ENCODE measurements at places on chromosomes 11 and 22.

GRCh38 chr11:87851234-87851633 lies 324.0 kb downstream of the RAB38 start:
- no peak for DNase-seq

DNA sequence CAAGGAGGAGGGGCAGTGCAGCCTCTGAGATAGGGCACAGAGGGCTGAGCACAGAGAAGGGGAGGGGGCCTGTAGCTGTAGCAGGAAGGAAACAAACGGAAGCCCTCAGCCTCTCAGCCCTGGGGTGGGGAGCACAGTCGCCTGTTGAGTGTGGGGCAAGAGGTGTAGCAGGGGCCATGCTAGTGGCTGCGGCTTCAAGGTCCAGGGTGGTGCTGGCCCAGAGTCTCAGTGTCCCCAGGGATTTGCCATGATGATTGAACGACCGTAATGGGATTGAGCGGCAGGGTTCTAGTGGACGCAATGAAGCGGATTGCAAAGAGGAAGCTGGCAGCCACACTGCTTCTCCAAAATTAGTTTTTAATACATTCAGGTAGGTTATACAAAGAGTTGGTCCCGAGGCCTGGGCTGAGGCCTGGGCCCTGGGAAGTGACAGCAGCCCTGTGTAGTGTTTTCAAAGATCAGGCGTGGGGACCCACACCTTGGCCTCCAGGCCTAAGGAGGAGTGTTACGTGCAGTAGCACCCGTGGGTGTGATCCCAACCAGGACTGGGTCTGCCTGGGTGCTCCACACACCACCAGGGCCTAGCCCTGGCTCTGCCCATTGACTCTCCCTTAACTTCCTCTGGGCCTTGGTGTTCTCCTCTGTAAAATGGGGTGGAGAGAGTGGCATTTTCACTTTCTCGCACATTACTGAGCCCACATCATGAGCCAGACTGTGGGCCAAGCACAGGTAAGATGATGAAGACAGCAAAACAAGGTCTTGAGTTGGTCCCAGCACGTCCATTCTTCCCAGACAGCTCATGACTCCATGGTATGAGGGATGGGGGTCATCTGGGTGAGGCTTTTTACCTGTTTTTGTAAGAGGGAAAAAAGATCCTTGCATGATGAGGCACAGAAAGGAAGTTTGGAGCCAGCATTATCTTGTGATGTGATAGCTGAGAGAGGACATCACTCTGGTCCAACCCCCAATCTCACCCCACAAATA lies 13.1 kb downstream of the LRRC32 start:
- DNase-seq, result no peak

- DNase-seq, result no peak
These were observed 14.8 kb downstream of the OR51B4 start for GRCh38 chr11:5286901-5287300.

DNA sequence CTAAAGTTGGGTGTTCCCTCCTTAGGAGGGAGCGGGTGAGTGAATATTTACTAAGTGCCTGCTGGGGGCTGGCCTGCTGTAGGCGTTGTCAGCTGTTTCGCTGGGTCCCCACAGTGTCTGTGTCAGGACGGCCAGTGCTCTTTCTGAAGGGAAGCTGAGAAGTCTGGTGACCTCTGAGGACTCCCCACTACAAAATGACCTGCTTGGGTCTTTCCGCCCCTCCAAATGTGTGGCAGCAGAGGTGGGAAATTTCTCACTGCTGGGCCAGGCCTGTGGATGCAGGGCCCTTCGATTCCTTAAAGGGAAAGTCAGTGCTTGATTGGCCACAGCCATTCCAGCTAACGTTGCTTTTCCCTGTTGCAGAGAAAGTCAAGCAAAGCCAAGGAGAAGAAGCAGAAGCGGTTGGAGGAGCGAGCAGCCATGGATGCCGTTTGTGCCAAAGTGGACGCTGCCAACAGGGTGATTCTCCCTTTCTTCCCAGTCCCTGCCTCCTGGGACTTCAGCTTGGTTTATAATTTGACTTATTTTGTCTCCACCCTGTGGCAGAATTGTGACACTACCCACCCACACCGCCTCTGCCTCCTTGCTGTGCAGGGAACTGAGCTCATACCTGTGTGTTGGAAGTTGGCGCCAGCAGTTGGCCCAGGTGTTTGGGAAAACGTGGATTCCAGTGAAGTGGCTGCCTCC lies 6.8 kb downstream of the NAA40 start:
- peak; percentile 87 for DNase-seq

DNA sequence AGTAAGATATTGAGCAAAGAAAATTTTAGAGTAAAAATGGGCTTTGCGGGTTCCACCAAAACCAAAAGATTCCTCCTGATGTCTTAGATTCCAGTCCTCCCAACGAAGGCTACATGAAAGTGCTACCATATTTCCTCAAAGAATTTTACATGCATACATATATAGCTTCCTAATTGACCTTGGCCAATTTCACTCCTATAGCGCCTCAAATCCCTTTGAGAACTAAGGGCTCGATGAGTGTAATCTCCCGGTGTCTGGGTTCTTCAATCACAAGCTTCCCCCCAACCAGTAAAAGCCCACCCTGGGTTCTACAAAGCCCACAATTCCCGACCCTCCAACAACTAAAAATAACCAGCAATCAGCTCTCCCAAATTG lies 1.2 kb downstream of the SIK3 start:
- DNase-seq, result peak; percentile 38

- DNase-seq, result no peak
These were observed 229.2 kb upstream of the MTNR1B start for GRCh38 chr11:92740276-92740675.

DNA sequence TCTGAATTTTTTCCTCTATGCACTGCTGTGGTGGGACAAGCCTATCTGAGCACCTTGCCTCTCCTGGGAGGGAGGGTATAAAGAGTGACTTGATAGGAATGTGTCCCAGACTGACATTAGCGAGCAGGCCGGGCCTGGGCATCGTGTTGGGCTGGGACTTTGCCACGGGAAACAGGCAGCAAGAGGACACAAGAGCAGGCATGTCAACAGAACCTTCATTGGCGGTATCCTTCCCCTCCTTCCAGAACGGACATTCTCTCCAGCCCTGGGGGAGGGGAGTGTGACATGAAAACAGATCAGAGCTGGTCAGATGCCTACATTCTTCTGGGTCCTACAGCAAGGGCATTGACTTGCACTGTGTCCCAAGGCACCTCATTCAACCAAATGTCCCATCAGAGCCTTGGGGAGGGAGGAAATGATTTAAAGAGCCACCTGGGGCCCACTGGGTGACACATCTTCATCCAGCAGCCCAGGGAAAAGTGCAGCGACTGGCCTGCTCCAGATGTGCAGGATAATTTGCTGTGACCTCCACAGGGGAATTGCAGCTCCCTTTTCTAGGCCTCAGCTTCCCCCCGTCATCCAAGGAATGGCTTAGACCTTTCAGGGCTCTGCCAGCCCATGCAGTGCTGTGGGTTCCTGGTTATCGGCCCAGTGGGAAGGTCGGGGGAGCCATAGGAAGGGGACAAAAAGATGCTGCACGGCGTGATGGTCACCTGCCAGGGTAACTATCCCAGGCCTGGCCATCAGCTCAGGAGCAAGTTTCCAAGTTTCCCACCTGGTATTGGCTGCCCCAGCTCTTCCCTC lies 21.8 kb upstream of the UVRAG start:
- DNase-seq, result no peak

DNA sequence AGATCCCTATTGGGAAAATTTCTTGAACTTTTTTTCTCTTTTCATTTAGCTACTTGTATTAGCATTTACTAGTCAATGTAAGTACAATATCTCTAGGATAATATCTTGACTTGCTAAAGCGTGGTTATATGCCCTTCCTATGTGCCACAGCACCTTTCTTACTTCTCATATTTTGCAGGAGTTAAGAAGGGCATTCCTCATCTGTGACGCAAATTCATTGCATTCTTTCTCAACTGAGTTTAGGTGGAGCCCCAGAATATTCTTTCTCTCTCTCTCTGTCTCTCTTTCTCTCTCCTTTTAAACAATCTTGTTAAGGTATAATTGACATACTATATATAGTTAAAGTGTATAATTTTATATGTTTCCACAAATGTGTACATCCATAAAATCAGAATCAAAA lies 266.1 kb downstream of the RAB38 start:
- no peak for DNase-seq

GRCh38 chr11:60972182-60973030 lies 926 bp downstream of the CD6 start:
- no peak for DNase-seq

GRCh38 chr22:24051028-24051427 lies 39.9 kb downstream of the CABIN1 start:
- no peak for DNase-seq

GRCh38 chr22:21022507-21022906 lies 7.5 kb downstream of the P2RX6 start:
- DNase-seq, result no peak

DNA sequence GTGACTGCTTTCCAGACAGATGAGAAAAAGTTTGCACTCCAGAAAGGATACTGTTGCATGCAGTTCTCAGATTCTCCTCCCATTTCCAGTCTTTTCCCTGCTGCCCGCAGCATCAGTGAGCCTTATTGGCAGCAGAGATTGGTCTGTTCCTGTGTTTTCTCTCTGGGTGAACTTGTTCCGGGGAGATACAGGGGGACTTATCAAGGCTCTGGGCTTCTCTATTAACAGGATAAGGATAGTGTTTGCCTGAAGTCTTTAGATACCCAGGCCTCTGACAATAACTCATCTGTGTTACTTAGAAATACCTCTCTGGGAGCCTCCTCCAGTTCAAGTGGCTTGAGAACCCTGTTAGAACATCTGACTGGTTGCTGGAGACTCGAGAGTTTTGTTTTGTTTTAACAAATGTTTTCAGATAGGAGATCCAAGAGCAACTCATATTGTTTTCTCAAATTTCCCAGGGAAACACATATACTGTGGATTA lies 154.7 kb downstream of the BLID start:
- DNase-seq, result no peak

DNA sequence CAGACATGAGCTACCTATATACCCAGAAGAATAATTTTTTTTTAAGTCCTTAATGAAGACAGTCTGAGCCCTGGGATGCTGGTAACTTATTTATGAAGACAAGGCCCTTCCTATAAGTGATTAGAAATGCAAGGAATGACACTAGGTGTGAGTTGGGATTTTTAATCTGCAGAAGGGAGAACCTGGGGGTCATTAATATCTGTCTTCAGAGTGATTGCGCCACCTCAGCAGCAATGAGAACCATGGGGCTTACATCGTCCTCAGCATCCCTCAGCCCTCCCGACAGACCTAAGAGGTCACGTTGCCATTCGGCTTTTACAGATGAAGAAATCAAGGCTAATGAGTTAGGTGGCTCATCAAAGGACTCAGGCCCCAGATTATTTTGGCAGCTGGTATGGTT lies 55.6 kb downstream of the MCM5 start:
- DNase-seq, result no peak

DNA sequence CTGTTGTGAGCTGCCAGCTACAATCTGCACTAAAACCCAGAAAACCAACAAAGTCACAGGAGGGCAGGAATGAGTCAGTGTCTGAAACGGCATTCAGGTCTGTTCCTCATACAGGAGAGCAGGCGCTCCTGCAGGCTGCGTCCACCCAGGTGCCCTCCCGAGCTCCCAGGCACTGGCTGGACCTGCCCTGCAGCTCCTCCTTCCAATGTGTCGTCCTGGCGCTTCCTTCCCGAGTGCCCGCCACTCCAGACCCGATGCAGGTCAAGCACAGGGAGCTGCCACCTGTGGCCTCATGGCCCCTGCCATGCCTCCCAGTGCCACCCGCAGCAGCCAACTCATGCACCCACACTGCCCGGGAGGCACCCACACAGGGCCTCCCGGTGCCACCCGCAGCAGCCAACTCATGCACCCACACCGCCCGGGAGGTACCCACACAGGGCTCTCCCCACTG lies 12.0 kb downstream of the BRD1 start:
- DNase-seq, result no peak

GRCh38 chr11:126655807-126656128 lies 300.3 kb downstream of the ST3GAL4 start:
- DNase-seq, result no peak

DNA sequence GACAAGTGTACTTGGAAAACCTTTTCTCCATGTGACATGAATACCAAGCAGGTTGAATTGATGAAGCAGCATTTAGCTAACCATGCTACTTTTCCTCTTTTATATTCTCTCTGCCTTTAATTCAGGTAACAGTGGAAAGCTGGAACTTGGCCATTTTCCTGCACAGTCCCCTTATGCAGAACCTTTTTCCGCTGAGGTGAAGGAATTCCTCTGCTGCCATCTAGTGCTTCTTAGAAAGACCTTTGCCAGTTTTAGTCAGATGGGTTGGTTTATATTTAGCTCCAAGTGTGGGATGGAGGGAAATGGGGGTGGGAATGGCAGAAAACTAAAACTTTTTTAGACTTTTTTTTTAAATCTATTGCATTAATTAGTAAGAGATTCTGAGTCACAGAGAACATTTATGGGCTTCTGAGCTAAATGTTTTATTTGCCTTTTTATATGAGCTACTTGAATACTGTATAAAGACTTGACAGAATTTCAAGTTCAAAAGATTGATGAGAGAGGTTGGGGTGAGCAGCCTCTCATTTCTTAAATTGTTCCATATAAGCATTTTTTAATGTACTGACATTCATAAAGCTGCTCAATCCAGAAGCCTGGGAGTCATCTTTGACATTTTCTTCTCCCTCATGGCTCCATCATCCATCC lies 153.9 kb upstream of the ZC3H12C start:
- DNase-seq, result peak; percentile 91

DNA sequence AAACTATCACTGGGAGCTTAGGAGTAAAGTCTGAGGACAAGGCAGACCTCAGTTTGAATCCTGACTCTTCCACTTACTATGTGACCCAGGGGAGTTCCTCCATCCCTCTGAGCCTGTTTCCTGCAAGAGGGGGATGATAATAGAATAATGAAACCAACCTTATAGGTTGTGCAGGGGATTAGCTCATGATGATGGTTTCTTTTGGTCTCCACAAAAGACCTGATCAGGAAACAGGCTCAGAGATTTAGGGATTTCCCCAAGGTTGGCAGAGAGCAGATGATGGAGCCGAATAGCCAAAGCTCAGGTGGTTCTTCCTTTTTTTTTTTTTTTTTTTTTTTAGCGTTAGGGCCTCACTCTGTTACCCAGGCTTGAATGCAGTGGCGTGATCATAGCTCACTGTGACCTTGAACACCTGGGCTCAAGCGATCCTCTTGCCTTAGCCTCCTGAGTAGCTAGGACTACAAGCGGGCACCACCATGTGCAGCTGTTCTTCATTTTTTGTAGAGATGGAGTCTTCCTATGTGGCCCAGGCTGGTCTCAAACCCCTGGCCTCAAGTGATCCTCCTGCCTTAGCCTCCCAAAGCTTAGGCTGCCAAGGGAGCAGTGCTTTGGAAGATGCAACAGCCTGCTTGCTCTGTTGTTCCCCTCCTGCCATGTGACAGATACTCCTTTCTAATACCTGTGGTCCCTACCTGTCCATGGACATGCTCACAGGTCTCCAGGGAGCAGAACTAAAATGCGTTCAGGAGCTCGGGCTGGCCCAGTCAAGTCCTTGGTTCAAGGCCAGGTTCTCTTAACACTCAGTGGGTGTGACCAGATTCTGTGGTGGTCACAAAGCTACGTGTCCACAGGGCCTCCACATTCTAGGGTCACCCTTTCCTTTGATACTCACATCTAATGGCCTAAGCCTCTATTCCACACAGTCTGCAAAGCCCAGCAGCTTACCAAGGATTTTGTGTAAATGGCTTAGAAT lies 22.3 kb downstream of the PATZ1 start:
- DNase-seq, result no peak
